Kidney epithelial cell (primary cell): ENCODE measurements at places on chromosomes 4 and X.

- DNase-seq = no peak
Observed at GRCh38 chrX:119151051-119151380, 23.4 kb upstream of the KIAA1210 start.

- no peak for DNase-seq
Observed at GRCh38 chr4:69668680-69669079, 15.6 kb upstream of the UGT2A1 start.

DNA sequence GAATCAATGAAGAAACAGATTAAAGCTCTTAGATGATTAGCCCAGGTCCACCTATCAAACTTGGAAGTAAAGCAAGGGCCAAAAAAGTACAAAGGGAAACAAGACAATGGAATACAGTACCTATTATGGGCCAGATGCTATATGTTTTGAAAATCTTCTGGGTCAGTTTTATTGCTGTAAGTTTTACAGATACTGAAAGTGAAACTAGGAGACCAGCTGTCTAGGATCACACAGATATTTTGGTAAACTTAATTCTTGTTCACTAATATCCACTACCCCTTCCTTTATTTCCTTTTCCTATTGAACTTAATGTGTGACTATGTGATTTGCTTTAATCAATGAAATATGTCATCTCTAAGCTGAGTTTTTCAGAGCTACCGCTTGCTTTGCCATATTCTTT is 505.4 kb upstream of the PITX2 start:
- DNase-seq = no peak

GRCh38 chrX:139052461-139052860 is 340.9 kb upstream of the FGF13 start:
- no peak for DNase-seq

GRCh38 chrX:143632625-143633410 is 3.1 kb downstream of the SLITRK4 start:
- DNase-seq = no peak

GRCh38 chrX:42619068-42619467 is 158.9 kb downstream of the PPP1R2C start:
- DNase-seq = no peak

DNA sequence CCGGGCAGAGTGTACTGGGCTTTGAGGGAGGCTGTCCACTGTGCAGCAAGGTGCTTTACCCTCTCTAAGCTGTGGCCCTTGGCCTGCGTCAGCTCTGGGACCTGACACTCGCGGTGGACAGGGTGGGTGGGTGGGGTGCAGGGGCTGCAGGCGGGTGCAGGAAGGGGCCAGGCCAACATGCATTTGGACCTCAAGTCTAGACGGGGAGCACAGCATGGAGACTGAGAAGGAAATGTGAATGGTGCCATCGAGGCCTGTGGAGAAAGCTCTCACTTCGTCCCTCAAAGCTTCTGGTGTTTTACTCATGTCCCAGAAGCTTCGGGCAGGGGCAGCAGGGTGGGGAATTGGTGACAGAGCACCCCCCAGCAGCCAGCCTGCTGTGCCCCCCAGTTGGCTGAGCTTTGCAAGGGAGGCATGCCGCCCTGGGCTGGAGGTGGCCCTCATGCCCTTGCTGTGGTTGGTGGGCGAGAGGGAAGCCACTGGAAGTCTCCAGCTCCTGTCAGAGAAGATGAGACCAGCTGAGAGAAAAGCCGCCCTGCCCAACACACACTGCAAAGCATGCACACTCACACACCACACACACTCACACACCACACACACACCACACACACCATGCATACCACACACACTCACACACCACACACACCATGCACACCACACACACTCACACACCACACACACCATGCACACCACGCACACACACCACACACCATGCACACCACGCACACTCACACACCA is 12.3 kb downstream of the PNMA6E start:
- no peak for DNase-seq

GRCh38 chr4:109395694-109396093 is 37.9 kb upstream of the SEC24B start:
- DNase-seq = no peak

GRCh38 chr4:163395758-163396157 is 52.1 kb downstream of the NPY5R start:
- no peak for DNase-seq

GRCh38 chr4:185411849-185412248 is 13.9 kb downstream of the UFSP2 start:
- DNase-seq = no peak
